T-helper 1 cell (primary cell): ENCODE measurements at places on chromosomes 11 and 22.

- no peak for DNase-seq
Observed at GRCh38 chr11:1669546-1670218, 27.3 kb upstream of the KRTAP5-6 start.

- DNase-seq = no peak
Observed at GRCh38 chr11:131409345-131409744, 38.9 kb downstream of the NTM start.

GRCh38 chr22:29030016-29030617 lies 31.5 kb downstream of the C22orf31 start:
- DNase-seq = no peak

GRCh38 chr11:20488352-20488751 lies 100.8 kb downstream of the PRMT3 start:
- no peak for DNase-seq

DNA sequence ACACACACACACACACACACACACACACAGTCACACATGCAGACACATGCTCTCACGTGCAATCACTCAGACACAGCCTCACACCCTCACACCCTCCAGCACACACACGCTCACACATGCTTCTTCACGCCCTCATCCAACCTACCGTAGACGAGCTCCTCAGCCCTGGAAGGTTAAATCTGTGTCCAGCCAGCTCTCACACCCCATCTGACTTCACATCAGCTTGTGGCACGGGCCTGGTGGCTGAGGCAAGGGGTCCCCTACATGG lies 1.3 kb upstream of the SCUBE1 start:
- DNase-seq = no peak

DNA sequence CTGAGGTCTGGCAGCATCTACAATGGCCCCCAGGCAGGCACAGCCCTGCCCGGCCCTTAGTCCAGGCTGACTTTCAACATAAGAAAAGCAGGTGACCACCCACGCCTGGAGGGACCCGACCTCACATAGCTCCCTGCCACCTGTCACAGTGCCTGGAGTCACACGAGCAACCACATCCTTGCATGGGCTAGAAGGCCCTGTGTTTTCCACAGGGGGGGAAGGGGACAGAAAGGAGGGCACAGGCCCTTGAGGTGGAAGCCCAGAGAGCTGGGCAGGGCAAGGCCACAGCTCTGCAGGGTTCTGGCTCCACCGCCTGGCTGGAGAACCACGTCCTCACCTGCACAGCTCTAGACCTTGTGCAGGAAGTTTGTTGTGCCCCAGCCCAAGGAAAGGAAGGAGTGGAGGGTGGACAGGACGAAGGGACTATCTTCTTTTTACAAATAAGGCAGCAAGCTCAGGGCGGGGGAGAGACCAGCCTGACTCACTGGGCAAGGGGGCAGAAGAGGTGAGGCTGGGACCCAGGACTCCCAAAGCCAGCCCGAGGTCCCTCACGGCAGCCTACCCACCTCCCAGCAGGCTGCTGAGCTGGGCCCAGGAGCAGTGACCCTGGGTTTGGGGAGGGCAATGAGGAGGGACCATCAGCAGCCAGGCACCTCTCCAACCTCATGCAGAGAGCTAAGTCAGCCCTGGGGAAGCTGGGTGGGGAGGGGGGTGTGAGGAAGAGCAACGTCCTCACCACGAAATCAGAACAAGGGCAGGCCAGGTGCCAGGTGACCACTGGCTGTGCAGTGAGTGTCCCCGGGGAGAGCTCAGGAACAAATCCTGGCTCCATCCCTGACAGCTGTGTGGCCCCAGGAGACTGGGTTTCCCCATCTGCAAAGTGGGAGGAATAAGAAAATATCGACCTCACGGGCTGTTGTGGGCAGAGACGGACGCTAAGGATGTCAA lies 4.3 kb downstream of the C1QTNF6 start:
- DNase-seq = no peak

DNA sequence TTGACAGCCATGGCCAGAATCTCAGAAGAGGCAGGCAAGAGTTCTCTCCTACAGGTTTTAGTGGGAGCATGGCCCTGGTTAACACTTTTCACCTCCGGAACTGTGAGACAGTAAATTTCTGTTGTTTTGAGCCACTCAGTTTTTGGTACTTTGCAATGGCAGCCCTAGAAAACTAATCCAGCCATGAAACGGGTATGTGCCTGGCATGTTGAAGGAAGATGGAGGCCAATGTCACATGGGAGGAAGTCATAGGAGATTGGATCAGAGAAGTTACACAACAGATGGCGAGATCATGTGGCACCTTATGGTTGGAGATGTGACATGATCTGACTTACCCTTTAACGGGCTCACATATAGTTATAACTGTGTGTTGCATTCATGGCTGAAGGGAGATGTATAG lies 63.2 kb upstream of the EED start:
- DNase-seq = no peak

GRCh38 chr11:106471276-106471675 lies 393.8 kb downstream of the AASDHPPT start:
- DNase-seq = no peak

GRCh38 chr11:41399323-41399722 lies 60.1 kb downstream of the LRRC4C start:
- no peak for DNase-seq

DNA sequence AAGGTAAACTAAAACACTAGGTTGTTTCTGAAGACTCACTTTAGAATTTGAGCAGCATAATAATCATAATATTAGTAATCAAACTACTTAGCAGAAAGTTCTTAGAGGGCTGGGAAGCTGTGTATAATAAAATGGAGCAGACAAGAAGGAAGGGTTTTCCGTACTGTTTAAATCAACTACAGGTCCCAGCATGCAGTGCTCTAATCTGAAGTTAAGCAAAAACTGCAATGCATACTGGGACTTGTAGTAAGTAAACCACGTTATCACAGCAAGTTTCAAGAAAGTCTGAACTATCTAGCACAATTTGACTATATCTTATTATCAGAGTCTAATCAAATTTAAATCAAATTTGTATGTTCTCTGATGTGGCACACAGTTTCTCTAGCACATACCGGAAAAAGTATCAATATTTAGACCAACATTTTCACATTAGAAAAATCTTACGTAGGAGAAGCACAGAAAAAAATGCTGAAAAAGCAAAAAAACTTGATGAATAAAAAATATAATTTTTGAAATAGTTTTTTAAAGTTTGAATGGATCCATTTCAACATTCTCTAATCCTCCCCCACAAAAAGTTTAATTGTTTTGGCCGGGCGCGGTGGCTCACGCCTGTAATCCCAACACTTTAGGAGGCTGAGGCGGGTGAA lies 8.2 kb downstream of the PHF21A start:
- DNase-seq = peak; percentile 60

DNA sequence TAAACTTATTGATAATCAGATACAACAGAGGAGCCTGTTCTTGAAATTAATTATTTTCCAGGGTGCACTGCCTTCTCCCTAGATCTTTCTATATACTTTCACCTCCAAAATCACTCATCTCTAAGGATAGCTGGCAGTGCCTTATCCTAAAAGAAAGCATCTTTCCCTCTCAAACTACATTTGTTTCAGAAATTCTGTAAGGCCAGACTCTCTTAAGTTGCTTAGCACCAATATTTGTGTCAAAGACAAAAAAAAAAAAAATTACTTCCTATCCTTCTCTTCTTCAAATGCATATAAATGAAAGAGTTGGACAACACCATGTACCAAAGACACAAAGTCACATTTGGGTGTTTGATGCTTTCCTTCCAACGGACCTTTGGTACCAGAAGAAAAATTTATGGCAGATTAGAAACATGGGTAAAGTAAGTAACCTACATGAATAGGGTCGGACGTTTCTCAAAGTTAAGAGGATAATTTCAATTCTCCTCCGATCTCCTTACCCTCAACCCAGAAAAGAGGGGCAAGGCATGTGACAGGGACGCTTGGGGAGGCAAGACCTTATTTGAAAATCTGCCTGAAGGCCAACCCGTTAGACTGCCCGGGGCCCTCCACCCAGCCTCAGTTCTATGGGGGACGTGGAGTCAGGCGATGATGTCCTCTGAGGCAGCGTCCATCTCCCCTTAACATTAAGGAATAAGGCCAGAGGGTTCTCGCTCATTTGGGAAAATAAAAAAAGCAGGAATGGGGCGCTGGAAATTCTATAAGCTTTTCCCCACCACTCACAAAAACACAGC lies 66.3 kb downstream of the ETS1 start:
- DNase-seq = no peak

GRCh38 chr11:126416542-126417090 lies 61.1 kb downstream of the ST3GAL4 start:
- peak; percentile 43 for DNase-seq

- DNase-seq = peak; percentile 25
Observed at GRCh38 chr22:41596776-41597634, 7.4 kb upstream of the PMM1 start.

- no peak for DNase-seq
Observed at GRCh38 chr11:84146826-84147225, 860.7 kb upstream of the CCDC90B start.

DNA sequence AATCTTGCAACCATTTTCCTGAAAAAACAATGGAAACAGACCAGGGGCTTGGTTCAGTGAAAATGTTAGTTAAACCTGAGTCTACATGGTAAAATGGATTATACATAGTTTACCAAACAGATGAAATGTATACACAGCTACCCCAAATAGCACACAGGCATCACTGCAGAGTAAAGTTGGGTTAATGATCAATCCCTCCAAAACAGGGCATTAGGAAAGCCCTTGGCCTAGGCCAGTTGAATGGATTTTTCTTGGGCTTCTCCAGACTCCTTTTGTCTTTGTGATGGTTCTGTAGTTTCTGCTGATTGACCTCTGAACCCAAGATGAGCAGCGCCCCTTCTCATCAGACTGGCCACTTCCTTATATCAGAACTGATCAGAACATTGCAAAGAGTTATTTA lies 173.5 kb downstream of the RRAS2 start:
- no peak for DNase-seq

GRCh38 chr11:92827132-92827531 lies 142.3 kb upstream of the MTNR1B start:
- DNase-seq = no peak

DNA sequence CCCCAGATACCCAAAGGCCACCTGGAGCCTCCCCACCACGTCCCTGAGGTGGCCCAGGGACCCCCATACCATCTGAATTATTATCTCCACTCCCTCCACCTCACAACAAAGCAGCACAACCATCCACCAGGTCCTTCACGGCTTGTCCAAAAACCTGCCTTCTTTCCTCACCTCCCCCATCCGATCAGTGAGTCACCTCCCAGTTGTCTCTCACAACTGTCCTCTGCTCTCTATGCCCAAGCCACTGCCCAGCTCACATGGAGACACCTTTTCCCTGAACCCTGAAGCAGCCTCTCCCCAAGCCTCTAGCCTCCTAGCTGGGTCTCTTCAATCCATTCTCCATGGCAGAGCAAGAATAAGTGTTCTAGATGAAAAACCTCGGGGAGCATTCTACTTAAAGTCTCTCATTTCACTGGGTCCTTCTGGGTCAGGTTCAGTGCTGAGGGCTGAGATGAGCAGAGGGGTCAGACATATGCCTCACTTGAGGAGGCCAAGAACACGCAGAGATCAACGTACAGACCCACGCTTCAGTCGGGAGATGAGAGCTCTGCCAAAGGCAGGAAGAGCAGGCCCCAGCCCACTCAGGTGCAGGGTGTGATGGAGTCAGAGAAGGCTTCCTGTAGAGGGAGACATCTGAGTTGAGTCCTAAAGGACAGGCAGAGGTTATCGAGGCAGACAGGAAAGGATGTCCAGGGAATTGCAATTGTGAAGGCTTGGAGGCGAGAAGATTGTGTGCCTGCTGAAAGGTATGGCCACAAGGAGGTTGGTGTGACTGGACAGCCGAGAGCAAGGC lies 74.7 kb downstream of the PDE2A start:
- DNase-seq = no peak

- no peak for DNase-seq
Observed at GRCh38 chr11:78809931-78810541, 235.4 kb upstream of the NARS2 start.

DNA sequence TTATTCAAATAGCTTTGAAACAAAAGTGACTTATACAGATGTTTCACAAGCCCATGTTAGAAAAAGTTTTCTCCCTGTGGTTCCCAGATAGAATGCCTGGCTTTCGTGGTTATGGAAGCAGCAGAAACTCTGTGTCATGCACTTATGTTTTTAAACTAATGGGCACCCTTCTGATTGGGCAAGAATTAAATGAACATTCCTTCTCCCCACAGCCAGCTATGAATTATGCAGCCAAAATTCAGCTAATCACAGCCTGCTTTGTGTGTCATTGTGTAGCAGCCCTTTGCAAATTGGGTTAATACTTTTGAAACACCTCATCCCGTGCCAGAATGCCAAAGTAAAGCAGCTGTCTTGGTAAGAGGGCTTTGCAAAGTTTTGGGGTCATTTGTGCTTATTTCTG lies 46.9 kb downstream of the PANX1 start:
- no peak for DNase-seq

GRCh38 chr22:24162436-24162835 lies 18.9 kb upstream of the SUSD2 start:
- DNase-seq = no peak

- DNase-seq = no peak
Observed at GRCh38 chr11:67503119-67504004, 1.8 kb downstream of the PITPNM1 start.

DNA sequence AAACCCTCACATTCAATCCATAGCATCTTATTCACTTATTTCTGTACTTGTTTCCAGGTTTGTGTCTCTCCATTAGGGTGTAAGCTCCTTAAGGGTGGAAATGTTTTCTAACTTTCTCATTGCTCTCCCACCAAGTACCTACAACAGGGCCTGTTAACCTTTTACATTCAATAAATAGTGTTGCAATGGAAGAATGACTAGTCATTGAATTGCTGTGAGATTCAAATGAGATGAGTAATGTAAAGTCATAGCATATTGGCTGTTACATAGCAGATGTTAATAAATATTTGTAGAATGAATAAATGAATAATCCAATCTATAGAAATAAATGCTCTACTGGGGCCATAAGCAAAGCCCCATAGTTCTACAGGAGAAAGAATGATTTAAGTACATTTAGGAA lies 75.4 kb upstream of the DDI1 start:
- no peak for DNase-seq

DNA sequence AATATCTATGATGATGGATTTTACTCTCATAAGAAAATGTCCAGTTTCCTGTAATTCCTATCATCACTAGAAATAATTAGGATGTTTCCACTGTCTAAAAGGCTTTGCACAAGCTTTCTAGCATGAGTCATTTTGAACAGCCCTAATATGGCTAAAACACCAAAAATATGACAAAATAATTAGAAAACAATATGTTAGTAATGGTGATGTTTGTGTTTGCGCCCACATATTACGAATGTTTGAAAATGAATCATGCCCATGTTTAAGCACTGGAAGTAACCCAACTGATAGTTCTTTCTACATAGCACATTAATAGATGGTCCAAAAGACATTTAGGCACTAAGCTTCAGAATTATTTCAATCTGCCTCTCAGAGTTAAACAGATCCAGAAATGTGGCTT lies 96.0 kb downstream of the TRPC6 start:
- DNase-seq = no peak
